Endothelial cell of umbilical vein (primary cell): ENCODE measurements at places on chromosomes 16 and 17. TPM values are rescaled to one million over a fixed set of nuclear protein-coding genes. Genes with fewer than 3 reads are reported as not detected.

DNA sequence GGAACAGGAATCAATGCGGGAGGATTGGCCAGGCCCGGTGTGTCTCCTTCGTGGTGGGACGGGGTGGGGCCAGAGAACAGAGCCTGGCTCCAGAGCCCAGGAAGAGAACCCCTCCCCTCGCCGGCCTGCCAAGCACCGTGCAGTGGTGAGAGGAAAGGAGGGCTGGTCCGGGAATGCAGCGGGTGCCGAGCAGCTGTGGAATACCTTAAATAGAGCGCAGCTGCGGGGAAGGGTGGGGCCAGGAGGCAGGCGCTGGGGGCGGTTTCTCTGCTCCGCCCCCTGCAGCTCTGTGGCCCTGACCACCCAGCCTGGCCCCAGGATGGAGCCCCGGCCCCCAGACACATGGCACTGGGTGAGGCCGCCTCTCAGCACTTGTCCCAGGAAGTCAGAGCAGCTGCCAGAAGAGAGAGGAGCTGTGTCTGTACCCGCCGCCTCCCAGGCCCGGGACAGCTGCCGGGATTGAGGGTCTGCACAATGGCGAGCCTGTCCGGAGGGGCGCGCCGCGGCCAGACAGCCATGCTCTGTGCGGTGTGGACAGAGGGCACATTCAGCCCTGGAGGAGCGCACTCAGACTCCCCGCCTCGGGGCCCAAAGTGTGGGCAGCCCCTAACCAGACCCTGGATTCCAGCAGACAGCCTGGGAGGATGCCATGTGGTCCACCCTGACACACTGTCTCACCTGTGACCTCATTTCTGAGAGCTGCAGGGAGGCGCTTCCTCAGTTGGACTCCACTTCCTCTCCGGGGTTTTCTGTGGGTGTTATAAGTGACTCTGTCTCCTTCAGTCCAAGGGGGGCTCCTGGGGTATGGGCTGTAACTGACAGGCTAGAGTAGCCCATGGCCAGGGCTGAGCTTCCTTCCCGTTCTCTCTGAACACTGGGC is 268.8 kb downstream of the SEC14L1 start:
- DNase-seq, result no peak

DNA sequence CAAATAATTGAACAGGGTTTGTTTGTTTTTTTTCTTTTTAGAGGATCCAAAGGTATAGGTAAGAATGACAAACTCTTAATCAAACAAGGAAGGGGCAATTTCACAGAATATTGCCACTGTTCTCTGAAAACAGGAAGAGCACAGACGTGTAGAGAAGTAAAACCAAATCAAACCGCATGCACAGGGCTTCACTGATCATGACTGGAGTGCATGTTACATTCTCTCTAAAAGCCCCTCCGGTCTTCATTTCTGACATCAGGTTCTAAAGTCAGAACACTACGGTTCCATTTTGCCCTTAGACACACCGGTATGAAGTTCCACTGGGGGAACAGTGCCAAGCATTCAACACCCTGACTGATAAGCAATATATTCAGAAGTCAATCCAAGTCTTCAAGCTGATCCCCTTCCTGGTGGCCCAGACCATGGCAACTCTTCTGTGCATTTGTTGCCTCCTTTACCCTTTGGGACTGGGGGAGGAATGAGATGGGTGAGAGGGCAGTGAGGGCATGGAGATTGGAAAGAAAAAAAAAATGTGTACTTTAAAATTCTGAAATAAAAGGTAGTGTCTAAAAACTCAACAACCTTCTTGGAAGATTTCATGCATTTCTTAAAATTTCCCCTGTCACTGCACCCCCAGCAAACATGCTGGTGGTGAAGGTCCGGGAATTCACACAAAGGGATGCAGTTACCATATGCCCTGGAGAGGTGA is 1.4 kb downstream of the MMD start:
- DNase-seq, result no peak

DNA sequence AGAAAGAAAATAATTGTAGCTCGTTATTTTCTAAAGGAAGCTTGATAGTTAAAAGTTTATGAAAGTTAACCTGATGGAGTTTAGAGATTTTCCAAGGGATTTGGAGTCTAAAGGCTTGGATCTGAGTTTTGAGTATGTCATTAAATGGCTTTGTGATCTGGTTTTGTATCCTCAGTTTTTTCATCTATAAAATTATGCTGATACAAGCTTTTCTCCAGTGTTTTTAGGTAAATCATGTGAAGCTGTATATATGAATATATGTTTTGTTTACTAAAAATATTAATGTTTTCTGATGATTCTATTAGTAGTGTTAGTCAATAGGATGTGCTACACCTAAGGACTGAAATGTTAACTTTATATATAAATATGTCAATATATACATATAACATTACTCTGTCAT is 727.8 kb downstream of the CDH11 start:
- DNase-seq, result no peak

DNA sequence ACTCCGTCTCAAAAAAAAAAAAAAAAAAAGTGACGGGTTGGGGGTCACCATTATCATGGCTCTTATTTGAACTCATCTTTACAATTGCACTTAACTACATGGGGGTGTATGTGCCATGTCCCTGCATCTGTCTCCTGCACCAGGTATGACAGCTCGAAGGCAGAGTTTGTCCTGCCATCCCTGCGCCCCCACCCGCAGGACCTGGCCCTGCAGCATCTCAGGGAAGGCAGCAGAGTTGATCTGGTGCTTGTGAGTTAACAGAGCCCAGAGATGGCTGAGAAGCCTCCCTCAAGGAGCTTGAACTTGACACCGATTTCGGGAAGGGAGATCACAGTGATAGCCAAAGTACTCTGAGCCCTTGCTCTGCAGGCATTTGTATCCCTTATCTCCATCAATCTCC is 44.8 kb downstream of the C16orf82 start:
- DNase-seq, result no peak

Gene LPCAT2
- total RNA-seq, result 72.9 and 79.1 TPM in 2 replicates

GRCh38 chr17:74920642-74921025 is 2.4 kb downstream of the USH1G start:
- no peak for DNase-seq
